ENCODE measurements at places on chromosomes 1 and 21.

DNA sequence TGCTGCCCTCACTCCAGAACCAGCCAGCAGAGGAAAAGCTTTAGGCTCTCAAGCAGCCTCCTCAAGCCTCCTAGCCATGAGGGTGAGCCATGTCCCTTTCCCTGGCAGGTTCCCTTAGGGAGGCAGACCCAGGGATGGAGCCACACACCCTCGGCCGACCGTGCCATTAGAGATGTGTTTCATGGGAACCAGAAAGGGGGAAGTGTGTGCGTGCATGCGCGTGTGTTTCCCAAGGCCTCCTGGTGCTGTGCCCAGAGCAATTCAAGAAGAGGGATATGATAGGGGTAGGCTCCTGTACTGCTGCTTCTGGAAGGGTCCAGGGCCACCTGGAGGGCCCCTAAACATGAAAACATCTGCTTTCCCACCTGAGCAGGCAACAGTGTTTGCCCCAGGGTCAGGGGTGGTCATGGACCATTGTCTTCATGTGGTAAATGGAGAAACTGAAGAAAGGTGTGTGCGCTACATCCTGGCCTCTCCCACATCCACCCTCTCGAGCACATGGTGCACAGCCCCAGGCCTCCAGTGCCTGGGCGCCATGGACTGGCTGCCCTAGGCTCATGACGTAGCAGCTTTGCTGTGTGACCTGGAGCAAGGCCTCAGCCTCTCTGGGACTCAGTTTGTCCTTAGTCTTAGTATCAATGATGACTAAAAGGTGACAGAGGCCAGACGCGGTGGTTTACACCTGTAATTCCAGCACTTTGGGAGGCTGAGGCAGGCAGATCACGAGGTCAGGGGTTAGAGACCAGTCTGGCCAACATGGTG, 48.1 kb downstream of the SYF2 start:
- DNase-seq, result no peak

- DNase-seq, result no peak
These were observed 8.6 kb downstream of the GLIS1 start for GRCh38 chr1:53730224-53730865.

DNA sequence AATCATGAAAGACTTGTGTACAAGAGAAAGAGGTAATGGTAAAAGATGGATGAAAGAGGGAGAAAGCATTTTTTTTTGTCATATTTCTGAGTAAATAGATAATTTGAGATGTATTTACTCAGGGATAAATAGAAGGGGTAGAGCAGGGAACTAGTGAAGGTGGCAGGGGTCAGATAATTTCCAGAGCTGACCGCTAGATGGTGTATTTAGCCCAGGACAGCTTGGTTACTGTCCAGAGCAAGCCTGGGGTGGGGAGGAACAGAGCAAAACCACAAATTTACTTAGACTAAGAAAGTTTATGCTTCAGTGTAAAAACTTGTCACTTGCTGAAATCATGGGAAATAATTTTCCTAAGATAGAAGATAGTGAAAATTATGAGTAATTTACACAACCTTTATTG, 91.5 kb downstream of the XCL2 start:
- DNase-seq, result no peak

DNA sequence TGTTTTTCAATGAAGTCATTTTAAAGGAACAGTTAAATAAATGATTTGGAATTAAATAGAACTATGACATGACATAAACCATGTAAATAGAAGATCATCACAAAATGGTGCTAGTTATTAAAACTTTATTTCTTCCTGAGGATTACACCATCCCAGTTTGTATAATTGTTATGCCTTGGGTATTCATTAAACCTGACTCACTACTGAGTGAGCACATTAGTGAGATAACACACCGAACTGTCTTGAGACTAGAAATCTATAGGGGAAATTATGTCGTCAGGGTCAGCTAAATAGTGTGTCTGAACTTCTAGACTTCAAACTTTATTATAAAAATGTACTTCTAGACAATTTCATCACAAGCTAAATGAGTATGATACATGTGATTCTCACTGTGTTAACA, 189.4 kb downstream of the NCAM2 start:
- DNase-seq, result no peak

GRCh38 chr1:42737257-42737656, 2.8 kb downstream of the CLDN19 start:
- DNase-seq, result no peak

GRCh38 chr1:214029796-214030195, 42.0 kb downstream of the PROX1 start:
- DNase-seq, result no peak
